Heart right ventricle (tissue), 16 donors: ENCODE measurements at places on chromosomes 3 and 15.

- DNase-seq, result no peak
These were observed 8.3 kb downstream of the POMGNT2 start for GRCh38 chr3:43097400-43098080.

- DNase-seq, result no peak
These were observed 822 bp downstream of the ST8SIA2 start for GRCh38 chr15:92394309-92395097.

- no peak for DNase-seq
These were observed 435.0 kb downstream of the MECOM start for GRCh38 chr3:169228522-169228921.

DNA sequence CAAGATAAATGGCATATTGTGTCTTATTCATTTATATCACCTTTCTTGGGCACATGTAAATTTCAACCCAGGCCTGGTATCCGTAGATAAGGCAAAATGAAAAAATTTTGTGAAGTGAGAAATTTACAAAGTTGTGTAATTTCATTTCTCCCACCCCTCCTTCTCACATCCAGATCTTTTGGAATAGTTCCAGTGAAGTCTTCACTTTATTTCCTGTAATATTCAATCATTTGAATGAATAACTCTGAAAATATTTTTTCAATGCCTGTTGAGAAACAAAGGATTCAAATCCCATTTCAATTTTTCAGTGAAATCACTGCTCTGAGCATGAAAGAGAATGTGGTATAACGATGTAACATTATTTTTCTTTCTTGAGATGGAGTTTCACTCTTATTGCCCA lies 53.4 kb downstream of the BTLA start:
- no peak for DNase-seq

DNA sequence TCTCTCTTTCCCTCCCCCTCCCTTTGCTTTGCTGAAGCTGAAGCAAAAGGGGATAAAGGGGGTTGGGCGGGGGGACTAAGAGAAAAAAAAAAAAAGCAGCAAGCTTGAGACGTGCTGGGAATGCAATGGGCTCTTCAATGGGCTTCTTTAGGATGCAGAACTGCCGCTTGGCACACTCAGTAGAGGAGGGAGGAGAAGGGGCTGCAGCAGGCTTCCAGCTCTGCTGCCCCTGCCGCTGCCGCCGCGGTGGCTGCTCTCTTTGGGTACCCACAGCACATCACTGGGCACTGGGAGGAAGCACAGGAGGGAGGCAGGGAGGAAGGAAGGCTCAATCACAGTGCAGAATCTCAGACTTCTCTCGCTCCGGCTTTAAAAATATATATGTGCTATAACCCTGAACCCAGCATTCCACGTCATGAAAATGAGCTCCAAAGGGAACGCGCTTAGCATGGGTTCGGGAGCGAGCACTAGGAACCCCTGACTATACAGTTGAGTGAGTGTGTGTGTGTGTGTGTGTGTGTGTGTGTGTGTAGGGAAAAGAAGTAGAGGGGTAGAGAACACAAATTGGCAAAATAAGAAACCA lies 3.5 kb downstream of the SLITRK3 start:
- DNase-seq, result no peak

- no peak for DNase-seq
These were observed 127.6 kb downstream of the RYR3 start for GRCh38 chr15:33438396-33438795.

DNA sequence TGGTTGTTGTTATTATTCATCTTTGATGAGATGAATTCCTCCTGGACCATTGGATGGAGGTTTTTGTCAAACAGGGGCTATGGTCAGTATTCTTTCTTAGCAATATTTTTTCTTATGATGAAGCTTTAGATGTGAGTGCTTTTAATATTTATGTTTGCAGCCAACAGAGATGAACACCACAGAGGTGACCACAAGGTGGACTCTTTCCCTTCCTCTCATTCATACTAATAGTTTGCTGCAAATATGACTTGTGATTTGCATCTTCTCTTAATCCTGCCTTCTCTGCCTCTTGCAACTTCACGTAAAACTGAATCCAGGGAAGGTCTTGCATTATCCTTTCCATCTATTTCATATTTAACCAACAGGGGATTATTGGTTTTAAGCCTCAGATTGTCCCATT lies 473.1 kb upstream of the UBE2E2 start:
- no peak for DNase-seq

GRCh38 chr3:65636326-65636725 lies 402.4 kb downstream of the MAGI1 start:
- DNase-seq, result no peak

DNA sequence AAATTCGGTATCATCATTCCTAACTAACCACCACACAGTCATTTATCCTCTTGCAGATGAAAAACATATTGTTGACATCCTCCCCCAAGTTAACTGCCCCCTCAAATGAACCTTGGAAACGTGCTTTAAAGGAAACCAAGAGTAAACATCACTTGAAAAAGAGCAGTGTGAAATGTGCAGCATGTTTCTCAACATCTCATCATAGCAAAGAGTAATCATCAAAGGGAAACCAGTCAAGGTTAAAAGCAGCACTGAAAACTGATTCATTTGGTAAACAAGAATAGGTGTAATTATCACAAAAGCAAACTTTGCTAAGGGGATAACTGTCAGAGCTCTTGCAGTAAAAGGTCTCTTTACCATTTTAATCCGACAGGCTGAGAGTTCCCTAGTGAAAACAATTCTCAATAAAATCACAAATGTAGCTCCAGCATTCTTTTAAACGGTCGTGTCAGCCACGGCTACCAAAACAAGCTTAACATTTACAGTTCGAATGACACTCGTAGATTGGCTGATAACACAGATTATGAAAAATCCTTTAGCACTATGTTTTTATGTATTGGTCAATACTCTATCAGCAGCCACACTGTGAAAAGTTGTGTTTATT lies 461.0 kb downstream of the GBE1 start:
- no peak for DNase-seq

DNA sequence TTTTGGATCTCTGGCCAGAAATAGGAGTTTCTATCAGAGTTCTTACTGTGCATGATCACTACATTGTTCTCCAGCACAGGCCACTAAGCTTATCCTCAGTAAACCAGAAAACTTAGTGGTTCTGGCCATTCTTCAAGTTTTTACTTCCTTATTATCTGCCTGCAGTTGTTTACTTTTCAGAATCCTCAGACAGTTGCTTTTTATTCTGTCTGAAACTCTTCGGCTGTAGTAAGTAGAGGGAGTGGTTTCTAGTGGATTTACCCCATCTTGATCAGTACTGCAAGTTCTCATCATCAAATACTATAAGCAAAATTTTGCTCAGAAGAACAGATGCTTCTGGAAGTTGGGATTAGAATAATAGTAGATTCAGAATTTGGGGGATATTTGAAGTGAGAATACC lies 193.0 kb upstream of the RARB start:
- DNase-seq, result no peak

- no peak for DNase-seq
These were observed 5.6 kb downstream of the PDCD6IP start for GRCh38 chr3:33803894-33804526.

DNA sequence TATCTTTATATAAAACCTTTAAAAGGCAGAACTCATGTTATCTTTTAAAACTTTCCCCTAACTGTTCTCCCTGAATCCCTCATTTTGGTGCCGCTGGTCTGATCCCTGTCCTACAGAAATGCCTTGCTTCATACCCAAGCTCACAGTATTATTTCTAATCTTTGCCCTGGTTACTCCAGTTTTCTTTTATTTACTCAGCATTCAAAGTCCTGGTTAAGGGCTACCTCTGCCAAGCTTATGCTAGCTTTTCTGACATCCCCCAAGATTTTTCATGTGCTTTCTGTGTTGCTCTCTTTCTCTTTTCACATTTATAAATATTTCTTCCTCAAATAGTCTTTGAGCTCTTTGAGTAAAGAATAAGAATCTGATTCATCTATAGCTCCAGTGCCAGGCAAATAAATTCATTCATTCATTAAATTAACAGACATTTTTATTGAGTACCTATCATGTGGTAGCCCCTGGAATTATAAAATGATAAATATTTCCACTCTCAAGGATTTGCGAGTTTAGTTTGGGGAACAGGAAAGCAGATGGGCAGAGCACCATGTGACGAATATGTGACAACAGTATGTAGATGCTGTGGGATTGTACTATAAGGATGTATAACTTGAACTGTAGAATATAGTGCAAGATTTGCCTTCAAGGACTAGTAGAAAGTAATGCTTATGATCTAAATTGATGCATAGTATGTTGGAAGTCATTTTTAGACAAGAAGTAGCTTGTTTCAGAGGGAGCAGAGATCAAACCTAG lies 247.5 kb downstream of the LPP start:
- no peak for DNase-seq

DNA sequence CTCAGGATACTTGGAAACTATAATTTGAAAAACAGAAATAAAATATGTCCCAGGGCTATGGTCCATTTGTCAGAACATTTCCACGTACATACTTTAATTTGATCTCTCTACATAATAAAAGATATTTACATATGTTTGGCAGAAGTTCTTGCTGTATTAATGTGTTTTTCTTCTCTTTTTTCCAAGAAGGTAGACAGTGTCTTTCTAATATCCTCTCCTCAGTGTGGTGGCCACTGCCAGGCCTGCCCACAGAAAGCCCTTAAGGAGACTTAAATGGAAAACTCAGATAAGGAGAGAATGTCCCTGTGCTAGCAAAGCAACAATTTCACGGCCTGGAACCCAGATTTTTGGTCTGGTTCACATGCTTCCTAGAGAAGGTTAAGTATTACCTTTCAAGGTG lies 76.5 kb upstream of the ARHGEF26 start:
- DNase-seq, result no peak

DNA sequence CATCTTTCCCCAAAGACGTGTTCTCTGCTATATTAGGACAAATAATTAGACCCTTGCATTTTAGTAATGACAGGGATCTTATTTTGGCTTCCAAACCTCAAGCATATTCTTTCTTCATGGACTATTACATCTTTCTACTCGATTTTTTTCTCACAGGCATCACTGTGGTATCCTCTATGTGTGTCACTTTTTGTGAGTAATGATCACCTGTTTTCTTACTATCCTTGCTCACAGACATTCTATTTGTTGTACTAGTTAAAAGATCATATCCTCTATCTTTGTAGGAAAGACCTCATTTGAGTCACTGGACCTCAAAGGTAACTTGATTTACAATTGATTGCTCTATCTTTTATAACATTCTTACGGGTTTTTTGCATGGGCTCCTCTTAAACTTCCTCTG lies 6.8 kb downstream of the C3orf80 start:
- DNase-seq, result no peak

- DNase-seq, result no peak
These were observed 1215.5 kb downstream of the ROBO2 start for GRCh38 chr3:78255403-78255802.

- DNase-seq, result no peak
These were observed 186.0 kb upstream of the KBTBD8 start for GRCh38 chr3:66812136-66812535.

DNA sequence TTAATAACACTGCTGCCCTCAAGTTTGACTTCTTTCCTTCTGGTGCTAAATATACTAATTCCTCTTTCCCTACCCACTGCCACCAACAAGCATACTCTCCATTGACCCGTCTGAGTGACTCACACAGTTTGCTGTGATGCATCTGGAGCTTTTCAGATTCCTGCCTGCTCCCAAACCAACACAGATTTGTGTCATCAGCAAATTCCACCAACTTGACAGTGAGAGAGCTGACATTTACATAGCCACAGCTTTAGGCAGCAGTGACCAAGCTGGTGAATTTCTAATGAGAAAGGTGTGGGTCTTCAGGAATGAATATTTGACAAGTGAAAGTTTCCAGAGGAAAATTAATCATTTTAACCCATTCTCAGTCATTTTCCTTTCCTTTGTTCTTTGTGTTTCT lies 96.5 kb upstream of the PRICKLE2 start:
- no peak for DNase-seq

DNA sequence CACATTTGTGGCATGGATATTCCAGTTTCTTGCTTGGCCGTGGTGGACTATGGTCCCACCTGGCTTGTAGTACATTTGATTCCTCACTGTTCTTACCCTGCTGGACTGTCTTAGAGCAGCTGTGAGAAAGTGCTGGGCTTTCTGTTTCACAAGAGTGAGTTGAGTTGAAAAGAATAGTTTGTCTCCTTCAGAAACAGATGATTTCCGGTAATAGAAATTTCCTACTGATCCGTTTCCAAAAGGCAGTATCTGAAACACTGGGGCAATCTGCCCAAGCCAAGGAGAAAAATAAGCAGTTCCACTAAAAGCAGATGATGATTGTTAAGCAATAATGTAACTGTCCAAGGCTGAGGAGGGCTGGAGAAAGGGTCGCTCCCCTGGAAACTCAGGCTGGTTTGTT lies 96.0 kb downstream of the SUCLG2 start:
- no peak for DNase-seq

- DNase-seq, result no peak
These were observed 10.8 kb downstream of the CMTM8 start for GRCh38 chr3:32249184-32249782.
